ENCODE measurements at places on chromosomes 3 and 15.

- DNase-seq, result peak; percentile 77
Observed at GRCh38 chr15:70289191-70289955, 191.7 kb upstream of the TLE3 start.

DNA sequence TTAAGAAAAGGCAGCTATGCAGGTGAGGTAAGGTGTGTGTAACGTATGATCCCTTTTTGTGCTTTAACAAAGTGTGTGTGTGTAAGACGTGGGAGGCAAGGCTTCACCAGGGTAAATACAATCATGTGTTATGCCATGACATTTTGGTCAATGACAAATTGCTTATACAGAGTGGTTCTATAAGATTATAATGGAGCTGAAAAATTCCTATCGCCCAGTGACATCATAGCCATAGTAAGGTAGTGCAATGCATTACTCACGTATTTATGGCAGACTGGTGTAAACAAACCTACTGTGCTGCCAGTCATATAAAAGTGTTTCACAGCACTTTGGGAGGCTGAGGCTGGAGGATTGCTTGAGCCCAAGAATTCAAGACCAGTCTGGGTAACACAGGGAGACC is 60.2 kb upstream of the LCTL start:
- DNase-seq, result no peak

DNA sequence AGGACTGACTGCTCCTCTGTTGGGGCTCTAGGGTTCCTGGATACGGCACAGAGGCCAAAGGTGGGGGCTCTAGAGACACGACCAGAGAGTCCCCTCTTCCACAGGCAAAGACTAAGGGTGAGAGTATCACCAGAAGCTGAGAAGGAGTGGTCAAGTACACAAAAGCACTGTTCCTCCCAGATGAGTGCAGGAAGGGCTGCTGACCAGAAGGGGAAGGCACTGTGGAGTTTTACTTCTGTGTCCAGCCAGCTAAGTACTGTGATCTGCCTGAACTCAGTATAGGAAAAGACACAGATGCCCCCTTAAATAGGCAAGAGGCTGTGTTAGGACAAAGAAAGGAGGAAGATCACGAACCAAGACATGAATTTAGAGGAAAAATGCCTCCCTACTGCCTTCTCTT is 11.7 kb downstream of the MRPS11 start:
- DNase-seq, result no peak

DNA sequence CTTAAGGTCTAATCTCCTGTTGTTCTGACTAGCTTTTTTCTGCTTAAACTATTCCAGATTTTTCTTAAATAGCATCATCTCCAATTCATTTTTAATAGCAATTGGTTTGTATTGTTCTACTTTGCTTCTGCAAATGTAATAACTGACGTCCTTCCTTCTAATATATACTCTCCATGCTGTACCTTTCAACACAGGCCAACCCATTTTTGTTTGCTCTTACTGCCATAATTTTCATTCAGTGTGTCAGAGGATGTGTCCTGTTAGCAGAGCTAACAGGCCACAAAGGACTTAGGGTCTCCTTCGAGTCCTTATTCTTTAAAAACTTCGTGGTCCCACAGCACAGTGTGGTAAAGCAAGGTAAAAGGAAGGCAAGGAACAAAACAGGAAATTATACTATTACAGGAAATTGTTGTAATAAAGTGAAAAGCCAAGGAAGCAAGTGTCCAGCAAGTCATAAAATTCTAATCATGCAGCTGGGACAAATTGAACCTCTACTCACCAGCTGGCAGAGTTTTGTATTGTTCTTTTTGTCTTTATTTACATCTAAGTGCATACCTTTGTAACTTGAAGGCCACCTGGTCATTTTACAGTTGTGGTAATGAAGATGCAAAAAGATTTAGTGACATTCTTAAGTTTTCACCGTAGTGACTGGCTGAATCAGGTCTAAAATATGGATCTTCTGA is 64.9 kb upstream of the ZBTB20 start:
- no peak for DNase-seq

GRCh38 chr3:74165211-74165610 is 449.2 kb downstream of the CNTN3 start:
- DNase-seq, result no peak

GRCh38 chr3:106204160-106204868 is 335.5 kb upstream of the CBLB start:
- no peak for DNase-seq

GRCh38 chr3:188853856-188854771 is 317.7 kb upstream of the TPRG1 start:
- peak; percentile 7 for DNase-seq

DNA sequence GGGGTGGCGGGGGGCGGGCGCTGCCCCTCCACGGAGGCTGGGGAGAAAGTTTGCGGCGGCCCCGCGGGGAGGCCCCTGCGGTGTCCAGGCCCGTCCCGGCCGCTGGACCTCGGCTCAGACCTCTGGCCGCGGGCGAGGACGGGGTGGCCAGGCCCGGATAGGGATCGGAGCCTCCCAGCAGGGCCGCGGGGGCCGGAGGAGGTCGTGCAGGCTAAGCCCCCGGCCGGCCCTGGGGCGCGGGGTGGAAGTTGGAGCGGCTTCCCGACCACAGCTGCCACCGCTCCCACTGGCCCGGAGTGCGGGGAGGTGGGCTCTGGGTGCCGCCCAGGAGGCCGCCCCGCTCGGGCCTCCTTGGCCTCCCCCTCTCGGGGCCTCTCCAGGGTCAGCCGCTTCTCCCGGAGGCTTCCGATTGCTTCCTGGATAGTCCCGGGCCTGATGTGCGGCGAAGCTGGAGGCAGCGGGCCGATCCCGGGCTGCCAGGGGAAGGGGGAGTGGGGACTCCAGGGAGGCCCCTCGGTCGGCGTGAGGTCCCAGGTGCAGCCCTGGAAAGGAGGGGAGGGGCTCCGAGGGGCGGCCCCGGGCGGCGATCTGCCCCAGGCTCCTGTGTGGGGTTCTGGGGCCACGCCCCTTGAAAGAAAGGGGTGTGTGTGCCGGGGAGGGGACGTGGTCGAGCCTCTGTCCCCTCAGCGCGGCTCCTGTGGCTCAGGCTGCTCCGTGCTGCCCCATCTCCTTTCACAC is 907 bp downstream of the PLXNA1 start:
- DNase-seq, result no peak
